Natural killer cell treated with Interleukin-12 subunit alpha and Interleukin-12 subunit beta and Interleukin-15 and Interleukin-18, amount 100 ng/mL, for 72 hours (primary cell): ENCODE measurements at places on chromosomes 2 and 18. TPM values are rescaled to one million over a fixed set of nuclear protein-coding genes. Genes with fewer than 3 reads are reported as not detected.

GRCh38 chr2:229453230-229453629 lies 182.1 kb upstream of the PID1 start:
- no peak for DNase-seq

DNA sequence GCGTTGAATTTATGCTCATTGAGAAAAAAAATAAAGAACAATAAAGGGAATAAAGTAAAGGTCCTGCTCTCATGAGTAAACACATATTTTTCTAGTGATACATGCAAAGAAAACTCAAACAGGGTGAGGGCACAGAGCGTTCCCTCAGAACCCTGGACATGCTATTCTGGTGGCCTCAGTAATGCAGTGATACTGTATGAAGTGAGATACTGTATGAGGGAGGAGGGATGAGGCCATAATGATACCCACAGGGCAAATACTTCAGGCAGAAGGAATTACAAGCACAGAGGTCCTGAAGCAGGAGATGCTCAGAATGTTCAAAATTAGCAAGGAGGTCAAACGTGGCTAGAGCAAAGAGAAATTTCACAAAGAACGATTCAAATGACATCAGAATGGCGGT lies 28.4 kb upstream of the RNU4ATAC start:
- no peak for DNase-seq

RIT2 gene
- total RNA-seq: not detected

DNA sequence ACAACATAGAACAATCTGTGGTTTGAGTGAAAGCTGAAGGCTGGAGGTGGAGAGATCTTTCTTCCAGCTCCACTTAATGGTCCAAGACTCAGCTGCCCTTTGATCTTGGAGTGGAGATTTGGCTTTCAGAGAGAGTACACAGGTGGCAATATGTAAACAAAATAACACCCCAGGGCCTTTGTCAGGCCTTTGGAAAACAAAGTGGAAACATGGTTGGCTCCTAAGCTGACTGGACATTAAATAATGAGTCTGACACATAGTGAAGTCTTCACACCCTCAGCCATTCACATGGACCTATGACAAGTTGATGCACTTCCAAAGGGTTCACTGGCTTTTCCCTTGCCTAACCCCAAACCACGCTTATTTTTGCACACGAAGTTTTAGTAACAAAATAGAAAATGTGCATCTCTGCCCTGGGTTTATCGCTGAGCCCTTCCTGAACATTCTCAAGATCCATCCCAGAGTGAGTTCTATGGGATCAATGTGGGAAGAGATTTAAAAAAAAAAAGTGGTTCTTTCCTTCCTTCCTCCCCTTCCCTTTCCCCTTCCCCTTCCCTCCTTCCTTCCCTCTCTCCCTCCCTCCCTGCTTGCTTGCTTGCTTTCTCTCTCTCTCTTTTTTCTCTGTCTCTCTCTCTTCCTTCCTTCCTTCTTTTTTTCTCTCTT lies 201.3 kb upstream of the NT5C1B start:
- DNase-seq: no peak

DNA sequence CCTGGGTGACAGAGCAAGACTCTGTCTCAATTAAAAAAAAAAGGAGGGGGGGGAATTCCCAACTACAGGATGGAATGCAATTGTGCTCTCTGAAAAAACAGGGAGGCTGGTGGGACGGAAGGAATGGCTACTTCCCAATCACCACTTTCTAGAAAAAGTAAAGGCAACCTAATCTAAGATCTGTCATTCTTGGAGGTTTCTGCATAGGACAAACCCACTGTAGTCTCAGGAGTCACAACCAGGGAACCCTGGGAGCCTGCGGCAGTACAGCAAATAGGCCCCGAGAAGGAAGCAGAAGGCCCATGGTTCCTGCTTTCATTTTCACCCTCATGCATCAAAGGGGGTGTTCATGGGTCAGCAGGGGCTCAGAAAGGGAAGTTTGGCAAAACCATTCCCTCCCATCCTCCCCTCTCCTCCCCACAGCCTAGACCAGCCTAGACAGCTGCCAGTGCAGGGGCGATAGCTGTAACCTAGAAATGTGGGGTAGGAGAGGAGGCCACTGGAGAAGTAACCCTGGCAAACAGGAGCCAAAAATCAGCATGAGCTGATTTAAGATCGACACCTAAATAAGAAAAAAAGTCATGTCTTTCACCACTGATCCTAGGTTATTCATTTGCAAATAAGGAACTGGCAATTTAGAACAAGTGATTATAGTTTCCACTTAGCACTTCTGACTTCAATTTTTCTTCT lies 48.0 kb downstream of the TRABD2A start:
- DNase-seq: no peak

- no peak for DNase-seq
These were observed 357.5 kb downstream of the PTPRM start for GRCh38 chr18:7924616-7925015.

ZNF804A gene
- 0.08 TPM for total RNA-seq

SPR gene
- 10.2 TPM for total RNA-seq

YES1 gene
- total RNA-seq: 33.3 TPM

ARMC9 gene
- total RNA-seq: 4.8 TPM

DNA sequence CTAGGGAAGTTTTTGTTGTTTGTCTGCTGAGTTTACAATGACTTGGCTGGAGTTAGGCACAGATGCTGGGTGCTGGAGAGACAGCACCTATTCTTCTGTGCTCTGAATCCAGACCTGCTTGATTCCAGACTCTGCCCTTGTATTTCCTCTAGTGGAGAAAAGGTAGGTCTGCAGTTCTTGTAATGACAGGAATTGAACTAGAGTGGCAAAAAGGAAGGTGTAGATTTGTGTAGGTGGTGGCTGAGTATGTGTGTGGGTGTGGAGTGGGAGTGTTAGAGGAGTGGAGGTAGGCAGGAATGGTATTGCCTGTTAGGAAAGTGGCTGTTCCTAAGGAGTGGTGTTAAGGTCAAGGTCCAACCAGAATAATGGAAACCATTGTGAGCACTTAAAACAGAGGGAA lies 71.9 kb upstream of the LYPD6 start:
- DNase-seq: no peak

BCL2 gene
- total RNA-seq: 61.7 TPM

- DNase-seq: no peak
These were observed 82.2 kb downstream of the EPAS1 start for GRCh38 chr2:46379213-46380037.

IGFBP5 gene
- total RNA-seq: 0.08 TPM

DNA sequence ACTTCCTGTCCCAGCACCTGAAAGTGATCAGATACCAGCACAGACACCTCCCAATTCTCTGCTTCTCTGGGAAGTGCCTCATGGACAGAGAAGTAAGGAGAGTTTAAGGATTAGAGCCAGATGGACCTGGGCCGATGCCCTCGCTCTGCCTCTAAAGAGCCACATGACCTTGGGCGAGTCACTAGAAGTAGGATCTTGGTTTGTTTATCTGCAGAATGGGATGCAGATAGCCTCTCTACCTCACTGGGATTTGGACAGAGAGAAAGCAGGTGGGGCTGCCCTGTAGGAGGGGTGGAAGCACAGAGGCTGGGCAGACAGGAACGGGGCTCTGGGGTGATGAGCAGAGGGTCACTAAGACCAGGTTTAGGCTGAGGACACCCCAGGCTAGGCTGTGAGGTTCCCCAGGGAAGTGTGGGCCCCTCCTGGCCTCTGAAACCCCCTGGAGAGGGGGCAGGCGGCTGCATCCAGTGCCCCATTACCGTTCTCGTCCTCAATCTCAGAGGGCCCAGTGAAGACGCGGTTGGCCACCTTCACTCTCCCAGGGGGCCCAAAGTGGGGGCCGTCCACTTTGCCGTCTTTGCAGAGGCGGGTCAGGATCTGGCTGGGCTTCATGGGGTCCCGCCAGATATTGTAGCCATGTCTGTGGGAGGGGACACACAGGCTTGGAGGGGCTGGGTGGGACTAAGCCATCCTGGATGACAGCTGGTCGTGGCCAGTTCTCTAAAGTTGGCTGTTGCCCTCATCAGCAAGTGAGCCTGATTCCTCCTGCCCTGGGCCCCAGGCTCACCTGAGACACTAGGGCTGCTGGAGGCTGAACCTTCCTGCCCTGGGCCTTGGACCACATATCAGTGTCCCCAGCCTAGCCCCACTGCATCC lies 13.3 kb downstream of the OTOF start:
- no peak for DNase-seq

DNA sequence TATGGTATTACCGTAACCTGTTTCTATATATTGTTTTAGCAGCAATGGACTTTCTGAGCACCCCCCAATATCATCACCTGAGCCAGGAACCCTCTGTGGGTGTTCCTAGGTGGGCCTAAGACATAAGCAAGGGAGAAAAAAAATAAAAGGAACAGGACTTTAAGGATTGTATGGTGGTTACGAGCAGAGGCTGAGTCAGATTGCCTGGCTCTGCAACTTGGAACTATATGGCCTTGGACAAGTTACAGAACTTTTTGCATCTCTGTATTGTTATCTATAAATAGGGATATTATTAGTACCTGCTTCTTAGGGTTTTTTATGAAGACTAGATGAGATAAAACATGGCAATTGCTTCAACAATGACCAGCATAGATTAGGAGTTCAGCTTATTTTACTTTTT lies 34.9 kb downstream of the MFSD6 start:
- DNase-seq: no peak

DNA sequence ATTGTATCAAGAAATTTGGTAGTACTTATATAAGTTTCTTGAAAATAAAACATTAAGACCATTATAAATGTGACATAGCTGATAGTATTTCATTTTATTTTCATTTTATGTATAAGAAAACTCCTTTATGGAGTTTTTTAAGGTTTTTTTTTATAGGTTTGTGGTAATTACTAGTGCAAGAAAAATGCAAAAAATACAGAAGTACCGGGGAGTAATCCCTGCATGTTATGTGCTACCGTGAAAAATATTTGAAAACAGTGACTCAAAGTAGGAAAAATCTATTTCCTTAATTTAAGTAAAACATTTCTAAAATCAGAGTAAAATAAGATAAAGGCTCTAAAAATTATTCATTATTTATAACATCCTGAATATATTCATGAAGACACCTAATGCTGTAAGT lies 21.6 kb downstream of the ZSWIM2 start:
- no peak for DNase-seq

GRCh38 chr2:105861200-105861599 lies 116.5 kb downstream of the NCK2 start:
- DNase-seq: no peak

DLGAP1 gene
- total RNA-seq: not detected

DNA sequence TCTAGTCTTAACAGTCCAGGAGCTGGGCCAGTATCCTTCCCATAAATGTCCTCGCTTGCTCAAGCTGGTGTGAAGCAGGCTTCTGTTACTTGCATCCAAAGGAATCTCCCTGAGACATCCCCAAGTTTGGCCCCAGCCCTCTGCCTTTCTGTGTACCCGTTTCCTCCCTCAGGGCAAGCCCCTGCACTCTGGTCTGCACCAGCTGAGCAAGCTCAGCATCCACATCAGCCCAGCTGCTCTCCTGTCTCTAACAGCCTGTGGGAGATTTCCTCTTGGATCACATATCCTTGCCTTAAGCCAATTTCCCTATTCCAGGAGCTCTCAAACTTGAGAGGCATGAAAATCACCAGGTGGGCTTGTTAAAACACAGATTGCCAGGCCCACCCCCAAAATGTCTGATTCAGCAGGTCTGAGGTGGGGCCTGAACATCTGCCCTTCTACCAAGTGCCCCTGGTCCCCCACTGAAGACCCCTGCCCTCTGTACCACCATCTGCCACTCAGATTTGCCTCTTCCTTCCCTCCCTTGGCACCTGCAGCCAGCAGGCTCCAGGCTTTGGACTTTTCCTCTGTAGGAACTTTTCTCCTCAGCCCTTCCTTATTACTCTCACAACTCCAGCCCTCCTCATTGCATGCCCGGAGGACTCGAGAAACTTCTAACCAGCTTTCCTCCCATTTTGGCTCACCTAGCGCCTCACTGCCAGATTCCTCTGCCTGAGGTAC lies 32.1 kb downstream of the REEP1 start:
- no peak for DNase-seq

DNA sequence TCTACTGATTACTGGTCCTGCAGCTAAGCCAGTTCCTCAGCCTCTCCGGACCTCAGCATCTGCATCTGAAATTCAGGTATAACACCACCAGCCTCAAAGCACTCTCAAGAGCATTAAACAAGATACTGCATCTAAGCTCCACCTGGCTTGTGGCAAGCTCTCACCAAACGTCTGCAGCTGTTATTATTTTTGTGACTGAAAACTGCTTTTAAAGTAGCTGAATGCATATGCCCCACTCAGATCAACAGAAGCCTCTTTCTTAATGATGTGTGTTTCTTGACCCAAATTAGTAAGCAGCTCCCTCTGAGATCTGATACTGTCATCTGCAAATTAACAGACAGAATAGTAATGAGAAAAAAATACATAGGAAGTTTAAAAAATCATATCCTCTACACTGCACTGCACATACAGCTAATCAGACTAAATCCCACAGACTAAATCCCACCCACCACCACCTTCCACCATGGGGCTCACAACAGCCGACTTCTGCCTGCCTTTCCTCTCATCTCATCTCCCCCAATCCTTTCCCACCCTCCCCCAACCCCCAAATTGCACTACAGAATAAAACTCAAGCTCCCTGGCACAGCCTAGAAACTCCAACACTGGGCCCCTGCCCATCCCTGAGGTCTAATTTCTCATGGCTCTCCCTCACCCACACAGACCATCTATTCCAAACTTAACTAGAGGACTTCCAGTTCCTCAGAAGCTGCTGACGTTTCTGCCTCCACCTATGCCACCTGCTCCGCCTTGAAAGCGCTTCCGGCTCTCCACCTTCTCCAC lies 52.9 kb downstream of the TMEM163 start:
- DNase-seq: no peak

GRCh38 chr2:226618875-226619605 lies 180.6 kb downstream of the IRS1 start:
- no peak for DNase-seq

GRCh38 chr2:187302116-187302515 lies 145.9 kb downstream of the CALCRL start:
- no peak for DNase-seq

CHRND gene
- not detected for total RNA-seq

DNA sequence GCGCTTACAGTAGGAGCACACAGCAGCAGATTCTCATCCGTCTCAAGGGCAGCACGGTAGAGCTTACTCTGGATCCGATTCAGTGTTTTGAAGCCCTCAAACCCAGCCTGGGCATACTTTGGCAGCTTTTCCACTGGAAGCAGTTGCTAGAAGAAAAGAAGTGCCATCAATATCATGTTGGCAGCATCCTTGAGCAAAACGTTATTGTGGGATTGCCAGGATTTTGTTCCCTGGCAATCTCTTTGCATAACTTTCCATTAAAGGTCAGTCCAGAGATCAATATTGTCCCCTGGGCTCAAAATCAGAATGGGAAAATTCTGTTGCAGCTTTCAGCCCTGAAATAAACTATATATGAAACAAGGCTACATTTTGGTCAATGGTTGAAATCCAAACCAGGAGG lies 8.4 kb downstream of the SNRNP200 start:
- no peak for DNase-seq

ALLC gene
- not detected for total RNA-seq

- no peak for DNase-seq
These were observed 257.7 kb downstream of the TXNL1 start for GRCh38 chr18:56380685-56381084.

COBLL1 gene
- total RNA-seq: 0.19 TPM

GRCh38 chr2:46886268-46887027 lies 29.2 kb downstream of the MCFD2 start:
- DNase-seq: no peak

MEP1B gene
- total RNA-seq: 0.20 TPM

- no peak for DNase-seq
These were observed 53.2 kb downstream of the USP14 start for GRCh38 chr18:211582-211981.

GRB14 gene
- not detected for total RNA-seq

XDH gene
- total RNA-seq: 0.08 TPM

LONRF2 gene
- total RNA-seq: not detected

CCDC148 gene
- total RNA-seq: not detected

DCDC2C gene
- total RNA-seq: not detected

MPP4 gene
- total RNA-seq: not detected
